ENCODE measurements at places on chromosomes 16 and 17.
A peak's percentile ranks its signal among the peaks of the same experiment; 100 is the strongest.

GRCh38 chr17:82536512-82537201 lies 17.1 kb downstream of the FOXK2 start:
- no peak for DNase-seq

DNA sequence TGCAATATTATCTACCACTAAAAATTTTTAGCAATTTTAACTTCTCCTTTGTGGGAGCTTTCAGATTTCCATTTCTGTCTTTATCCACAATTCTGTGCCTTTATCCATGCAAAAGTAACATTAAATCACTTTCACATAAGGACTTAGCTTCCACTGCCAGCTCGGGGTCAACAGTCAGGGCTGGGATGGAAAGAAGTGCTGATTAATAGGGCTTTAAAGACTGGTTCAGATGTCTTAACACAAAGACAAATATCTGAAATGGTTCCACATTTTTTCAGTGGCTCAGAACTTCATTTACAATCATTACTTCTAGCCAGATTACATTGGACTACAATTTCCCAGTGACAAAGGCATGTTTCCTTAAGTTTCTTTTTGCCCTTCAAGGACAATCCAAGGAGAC lies 191.8 kb upstream of the CPHXL start:
- DNase-seq: no peak

DNA sequence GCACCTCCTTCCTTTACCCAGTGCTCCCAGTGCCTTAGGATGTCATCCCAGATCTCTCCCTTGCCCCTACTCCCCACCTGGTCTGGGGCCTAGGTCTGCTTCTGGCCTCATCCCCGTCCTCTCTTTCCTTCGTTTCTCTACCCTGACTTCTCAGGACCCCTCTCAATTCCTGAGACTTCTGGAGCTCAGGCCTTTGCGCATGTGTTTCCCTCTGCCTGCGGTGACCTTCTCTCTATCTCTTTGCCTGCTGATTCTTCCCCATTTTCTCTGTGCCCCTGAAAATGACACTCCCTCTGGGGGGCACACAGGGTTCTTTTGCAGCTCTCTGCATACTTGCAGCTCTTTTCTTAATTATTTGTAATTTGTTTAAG lies 13.5 kb downstream of the ADORA2B start:
- DNase-seq: no peak

- DNase-seq: no peak
Observed at GRCh38 chr17:57663326-57664070, 81.6 kb downstream of the CCDC182 start.

- no peak for DNase-seq
Observed at GRCh38 chr17:47695429-47696376, 1.7 kb downstream of the TBKBP1 start.

DNA sequence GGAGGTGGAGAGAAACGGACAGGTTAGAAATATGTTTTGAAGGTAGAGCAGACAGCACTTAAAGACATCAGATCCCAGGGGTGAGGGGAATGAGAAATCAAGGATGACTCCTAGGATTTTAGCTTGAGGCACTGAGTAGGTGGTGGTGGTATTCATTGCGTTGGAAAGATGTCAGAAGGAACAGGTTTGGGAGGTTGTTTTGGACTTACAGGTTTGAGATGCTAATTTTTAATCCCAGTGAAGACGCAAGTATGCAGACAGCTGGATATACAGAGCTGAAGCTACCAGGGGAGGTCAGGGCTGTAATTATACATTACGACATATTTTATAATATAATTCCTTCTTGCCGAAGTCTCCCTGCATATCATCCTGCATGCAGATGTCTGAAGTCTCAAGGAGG lies 433.3 kb downstream of the XYLT1 start:
- no peak for DNase-seq

GRCh38 chr17:16250635-16251034 lies 33.6 kb downstream of the PIGL start:
- no peak for DNase-seq

GRCh38 chr16:35386619-35387018 lies 1927.2 kb downstream of the TP53TG3F start:
- no peak for DNase-seq

DNA sequence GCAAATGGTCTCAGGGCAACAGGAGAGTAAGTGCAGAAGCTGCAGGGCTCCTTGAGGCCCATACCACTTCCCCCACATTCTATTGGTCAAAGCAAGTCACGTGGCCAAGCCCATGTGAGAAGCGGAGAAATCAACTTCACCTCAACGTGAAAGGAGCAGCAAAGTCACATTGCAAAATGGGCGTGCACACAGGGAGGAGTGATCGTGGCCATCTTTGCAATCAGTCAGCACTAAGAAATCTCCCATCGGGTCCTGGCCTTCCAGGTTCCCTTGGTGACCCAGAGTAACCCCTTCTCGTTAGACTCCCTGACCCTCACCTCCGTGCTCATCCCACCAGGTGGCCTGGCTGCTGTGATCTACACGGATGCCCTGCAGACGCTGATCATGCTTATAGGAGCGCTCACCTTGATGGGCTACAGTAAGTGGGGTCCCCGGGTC lies 38.0 kb downstream of the SLC5A11 start:
- no peak for DNase-seq

DNA sequence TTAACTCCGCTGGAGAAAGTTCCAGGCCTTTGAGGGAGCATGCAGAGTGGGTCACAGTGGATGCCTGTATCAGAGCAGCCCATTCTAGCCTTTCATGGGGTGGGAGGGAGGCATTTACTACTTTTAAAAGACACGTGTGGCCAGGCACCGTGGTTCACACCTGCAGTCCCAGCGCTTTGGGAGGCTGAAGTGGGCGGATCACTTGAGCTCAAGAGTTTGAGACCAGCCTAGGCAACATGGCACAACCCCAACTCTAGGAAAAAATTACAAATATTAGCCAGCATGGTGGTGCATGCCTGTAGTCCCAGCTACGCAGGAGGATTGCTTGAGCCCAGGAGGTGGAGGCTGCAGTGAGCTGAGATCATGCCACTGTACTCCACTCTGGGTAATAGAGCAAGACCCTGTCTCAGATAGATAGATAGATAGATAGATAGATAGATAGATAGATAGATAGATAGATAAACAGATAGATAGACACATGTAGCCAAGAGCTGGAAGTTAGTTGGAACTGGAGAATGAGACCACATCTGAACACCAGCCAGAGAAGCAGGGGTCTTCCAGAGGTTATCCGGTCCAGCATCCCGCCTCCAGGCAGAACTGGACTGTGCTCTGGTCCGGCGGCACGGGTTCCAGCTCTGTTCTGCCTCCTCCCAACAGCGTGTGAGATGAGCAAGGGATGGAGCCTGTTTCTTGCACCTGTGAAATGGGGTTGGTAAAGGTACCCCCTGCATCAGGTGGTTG lies 3.6 kb downstream of the ADCY7 start:
- no peak for DNase-seq

- DNase-seq: no peak
Observed at GRCh38 chr17:31158746-31159377, 64.1 kb downstream of the NF1 start.

- no peak for DNase-seq
Observed at GRCh38 chr16:77668201-77668600, 54.1 kb upstream of the NUDT7 start.

DNA sequence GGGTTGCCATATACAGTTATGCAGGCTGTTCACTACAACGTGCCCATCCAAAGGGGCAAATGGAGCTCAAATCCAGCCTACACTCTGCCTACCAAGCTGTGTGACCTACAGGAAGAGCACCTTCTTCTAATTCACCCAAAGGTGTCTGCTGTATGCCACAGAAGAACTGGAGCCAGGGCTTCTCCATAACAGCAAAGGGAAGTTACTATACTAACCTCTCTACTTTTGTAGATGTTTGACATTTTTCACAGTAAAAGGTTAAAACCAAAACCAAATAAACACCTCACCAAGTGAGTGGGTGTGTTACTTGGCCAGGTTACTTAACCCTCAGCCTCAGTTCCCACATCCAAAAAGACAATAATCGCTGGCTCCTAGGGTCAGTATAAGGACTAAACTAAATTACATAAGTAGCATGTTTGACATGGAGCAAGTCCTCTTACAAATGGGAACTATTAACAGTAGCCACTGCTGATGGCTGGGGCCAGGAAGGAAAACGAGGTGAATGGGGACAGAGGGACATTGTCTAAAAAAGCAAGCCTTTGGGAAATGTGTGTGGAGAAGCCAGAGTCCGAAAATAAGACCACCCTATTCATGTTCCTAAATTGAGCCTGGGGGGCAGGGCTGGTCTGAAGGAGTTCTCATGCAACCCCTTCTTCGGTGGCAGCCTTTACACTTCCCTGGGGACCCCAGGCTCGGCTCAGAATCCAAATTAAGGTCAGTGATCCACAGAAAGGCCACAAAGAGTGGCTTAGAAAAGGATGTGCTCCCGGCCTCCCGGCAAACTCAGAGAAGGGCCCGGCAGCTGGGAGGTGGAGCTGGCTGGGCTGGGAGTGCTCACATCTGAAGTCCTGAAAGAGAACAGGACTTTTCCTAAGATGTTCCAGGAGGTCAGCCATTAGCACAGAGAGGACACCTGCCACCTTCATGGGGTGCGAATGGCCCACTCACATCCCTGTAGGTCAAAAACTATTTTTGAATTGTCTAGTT lies 13.5 kb downstream of the CUEDC1 start:
- DNase-seq: no peak

GRCh38 chr17:63349478-63350000 lies 96.6 kb downstream of the CYB561 start:
- DNase-seq: no peak

- DNase-seq: no peak
Observed at GRCh38 chr17:36647636-36648035, 46.3 kb downstream of the MRM1 start.

GRCh38 chr17:69760562-69760961 lies 314.5 kb upstream of the KCNJ16 start:
- no peak for DNase-seq

- DNase-seq: no peak
Observed at GRCh38 chr17:72338304-72338703, 217.5 kb downstream of the SOX9 start.

GRCh38 chr17:32483451-32484019 lies 3.3 kb upstream of the CDK5R1 start:
- DNase-seq: peak; percentile 61

GRCh38 chr16:79434771-79435170 lies 165.8 kb downstream of the MAF start:
- DNase-seq: no peak

GRCh38 chr17:80789356-80789902 lies 202.2 kb upstream of the CHMP6 start:
- no peak for DNase-seq

GRCh38 chr17:41734139-41734948 lies at the start of gene HAP1:
HAP1 (minus strand) TSS chr17:41734643; CDS start chr17:41734634, 9 bp downstream.
- no peak for DNase-seq

GRCh38 chr17:41792845-41793783 lies 6.6 kb upstream of the JUP start:
- no peak for DNase-seq

GRCh38 chr17:75694536-75694935 lies 26.7 kb upstream of the ITGB4 start:
- no peak for DNase-seq

DNA sequence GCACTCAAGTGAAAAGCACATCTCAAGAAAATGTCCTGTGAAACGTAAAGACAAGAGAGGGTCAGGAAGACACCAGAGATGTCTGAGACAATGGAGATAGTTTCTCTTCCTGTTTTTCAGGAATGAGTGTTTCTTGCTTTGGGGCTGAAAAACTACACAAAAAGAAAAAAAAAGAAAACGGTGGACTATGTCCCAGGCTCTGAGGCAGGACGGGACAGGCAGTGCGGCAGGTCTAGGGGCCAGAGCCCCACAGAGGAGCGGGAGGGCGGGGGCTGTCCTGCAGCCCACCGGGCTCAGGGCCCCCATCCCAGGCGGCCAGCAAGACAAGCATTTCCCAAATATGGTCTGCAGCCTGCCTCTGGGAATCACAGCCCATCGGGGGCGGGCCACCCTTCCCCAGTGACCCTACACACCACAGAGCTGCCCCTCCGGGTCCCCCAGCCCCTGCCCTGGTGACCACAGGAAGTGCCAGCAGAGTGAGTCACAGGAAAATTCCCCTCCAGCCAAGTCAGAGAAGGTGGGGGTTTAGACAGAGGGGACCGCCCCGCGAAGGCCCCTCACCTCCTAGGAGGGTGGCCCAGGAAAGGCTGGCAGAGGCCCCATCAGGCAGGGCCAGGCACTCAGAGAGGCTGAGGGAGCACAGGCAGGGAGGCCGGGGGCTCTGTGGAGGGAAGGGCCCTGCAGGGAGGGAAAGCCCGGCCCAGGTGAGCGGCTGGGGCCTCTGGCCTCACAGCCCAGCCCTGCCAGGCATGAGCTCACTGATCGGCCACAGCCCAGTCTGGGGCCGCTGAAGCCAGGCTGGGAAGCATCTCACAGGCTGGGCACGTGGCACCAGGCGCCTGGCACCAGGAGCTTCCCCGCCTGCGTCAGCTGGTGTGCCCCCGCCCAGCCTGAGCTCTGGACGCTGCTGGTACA lies 6.3 kb downstream of the BCAR1 start:
- no peak for DNase-seq

DNA sequence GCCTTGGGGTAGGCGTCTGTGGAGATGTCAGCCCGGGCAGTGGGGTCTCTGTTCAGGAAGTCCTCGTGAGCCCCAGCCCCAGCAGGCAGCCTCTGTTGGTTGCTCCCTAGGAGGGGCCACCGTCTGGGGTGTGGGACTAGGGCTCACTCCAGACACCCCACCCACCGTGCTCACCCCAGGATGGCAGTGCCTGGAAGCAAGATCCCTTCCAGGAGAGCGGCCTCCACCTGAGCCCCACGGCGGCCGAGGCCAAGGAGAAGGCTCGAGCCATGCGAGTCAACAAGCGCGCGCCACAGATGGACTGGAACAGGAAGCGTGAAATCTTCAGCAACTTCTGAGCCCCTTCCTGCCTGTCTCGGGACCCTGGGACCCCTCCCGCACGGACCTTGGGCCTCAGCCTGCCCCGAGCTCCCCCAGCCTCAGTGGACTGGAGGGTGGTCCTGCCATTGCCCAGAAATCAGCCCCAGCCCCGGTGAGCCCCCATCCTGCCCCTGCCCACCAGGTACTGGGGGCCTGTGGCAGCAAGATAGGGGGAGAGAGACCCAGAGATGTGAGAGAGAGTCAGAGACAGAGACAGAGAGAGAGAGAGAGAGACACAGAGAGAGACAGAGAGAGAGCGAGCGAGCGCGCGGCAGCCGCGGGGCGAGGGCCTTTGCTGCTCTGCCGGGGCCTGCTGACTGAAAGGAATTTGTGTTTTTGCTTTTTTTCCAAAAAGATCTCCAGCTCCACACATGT lies 9.8 kb downstream of the NTHL1 start:
- DNase-seq: no peak
